ENCODE measurements at places on chromosomes 5 and 9.

DNA sequence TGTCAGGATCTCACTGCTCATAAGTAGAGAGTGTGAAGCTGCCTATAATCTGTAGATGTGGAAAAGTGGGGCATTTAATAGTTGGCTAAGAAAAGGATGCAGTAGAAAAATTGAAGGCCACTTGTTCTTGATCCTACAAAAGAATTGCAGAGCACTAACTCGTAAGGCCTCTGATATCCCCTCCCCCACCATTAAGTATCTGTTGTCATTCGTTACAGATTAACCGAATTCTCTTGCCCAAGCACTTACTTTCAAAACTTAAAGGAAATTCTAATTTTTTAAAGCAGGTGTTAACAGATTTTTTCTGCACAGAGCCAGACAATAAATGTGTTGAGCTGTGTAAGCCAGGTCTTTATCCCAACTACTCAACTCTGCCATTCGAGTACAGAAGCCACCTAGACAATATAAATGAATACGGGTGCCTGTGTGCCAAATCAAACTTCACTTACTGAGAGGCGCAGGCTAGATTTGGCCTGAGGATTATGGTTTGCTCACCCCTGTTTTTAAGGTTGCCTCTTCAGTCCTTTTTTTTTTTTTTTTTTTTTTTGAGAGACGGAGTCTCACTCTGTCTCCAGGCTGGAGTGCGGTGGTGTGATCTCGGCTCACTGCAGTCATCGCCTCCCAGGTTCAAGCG, 234.8 kb downstream of the RFK start:
- no peak for DNase-seq

GRCh38 chr5:104955479-104955878, 1392.9 kb upstream of the NUDT12 start:
- DNase-seq, result no peak

DNA sequence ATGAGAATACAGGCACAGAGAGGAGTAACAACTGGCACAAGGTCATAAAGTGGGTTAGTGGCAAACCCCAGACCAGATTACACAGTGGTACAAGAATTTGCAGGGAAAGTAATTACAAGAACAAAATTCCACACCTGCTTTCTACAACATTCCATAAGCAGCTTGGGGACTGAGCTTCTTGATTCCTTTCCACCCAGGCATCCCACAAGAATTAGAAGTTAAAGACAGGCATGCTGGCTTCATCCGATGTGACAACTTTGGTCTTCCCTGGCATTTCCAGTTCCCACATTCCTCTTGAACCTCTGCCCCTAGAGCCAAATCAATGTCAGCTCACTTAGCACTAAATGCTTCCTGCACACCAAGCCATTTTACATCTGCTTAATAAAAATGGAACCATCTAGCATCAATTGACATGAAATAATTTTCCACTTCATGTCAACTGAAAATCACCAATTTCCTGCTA, 435.8 kb upstream of the PAPPA start:
- DNase-seq, result no peak

GRCh38 chr9:118521261-118521660, 817.1 kb downstream of the TLR4 start:
- DNase-seq, result no peak

DNA sequence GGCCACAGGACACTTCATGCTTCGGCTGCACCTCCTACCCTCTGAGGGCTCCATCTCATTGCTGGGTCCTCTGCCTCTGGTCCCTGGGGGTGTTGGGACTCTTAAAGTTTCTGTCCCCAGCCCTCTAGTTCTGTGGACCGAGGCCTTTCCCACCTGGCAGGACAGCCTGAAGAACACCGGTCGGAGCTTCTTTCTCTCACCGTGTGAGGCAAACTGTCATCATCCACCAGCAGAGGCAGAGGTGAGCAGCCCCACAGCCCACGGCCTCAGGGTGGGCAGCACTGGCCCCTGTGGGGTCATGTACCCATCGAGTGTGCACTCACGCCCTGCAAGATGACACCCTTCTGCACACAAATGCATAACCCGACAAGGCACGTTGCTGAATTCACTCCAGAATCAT, 49.9 kb downstream of the IRX2 start:
- no peak for DNase-seq

DNA sequence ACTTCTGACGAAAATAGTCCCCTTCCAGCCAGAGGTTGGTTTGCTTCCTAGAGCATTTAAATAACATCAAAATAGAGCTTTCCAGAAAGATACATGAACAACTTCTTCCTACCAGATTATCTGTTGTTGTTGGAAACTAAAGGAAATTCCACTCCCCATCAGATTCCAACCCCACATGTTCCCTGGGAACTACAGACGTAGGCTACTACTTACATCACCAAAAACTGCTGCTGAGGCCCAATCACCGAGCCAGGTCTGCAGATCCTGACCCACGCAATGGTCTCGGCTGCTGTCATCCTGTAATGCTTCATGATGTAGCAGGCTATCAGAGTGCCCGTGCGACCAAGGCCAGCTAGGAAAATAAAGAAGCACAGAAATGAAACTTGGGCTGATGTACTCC, 73.4 kb downstream of the HABP4 start:
- DNase-seq, result no peak

DNA sequence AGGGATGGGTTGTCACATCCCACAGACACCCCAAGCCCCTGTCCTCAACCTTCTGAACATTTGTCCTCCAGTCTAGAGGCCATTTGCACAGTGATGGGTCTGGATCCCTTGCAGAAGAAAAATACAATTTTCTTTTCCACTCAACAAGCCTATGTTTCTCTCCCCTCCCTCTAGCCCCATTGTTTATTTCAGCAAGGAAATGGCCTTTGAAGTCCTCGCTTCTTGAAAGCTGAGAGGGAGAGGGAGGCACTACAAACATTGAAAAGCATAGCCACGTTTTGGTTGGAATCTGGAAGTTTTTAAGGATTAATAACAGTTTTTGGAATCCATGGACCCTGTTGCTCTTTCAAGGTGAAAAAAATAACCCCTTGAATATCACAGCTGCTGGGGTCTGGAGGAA, 24.0 kb upstream of the ARSI start:
- DNase-seq, result no peak

- no peak for DNase-seq
These were observed 65.3 kb downstream of the ADAMTSL1 start for GRCh38 chr9:18539203-18539693.

DNA sequence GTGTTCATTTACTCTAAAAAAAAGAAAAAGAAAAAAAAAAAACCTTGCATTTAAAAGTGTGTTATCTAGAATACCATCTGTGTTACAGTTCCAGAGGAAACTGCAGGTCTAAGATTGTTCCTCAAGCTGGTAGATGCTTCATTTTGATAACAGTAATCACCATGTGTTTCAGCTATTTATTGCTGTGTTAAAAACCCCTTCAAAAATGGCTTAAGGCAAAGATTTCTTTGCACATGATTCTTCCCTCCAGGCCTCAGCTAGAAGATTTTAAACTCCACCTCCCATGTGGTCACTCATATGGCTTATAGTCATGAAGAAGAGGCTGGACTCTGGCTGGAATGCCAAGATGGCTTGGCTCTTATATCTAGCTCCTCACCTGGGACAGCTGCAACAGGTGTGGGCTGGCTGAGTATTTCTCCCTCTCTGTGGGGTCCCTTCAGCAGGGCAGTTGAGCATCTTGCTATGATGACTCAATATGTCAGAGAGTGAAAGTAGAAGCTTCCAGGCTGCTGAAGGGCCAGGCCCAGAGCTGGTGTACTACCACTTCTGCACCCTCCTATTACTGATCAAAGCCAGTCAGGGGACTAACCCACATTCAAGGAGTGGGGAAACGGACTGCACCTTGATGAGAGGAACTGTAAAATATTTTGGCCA, 920.4 kb upstream of the DMAC1 start:
- no peak for DNase-seq

- no peak for DNase-seq
These were observed 117.8 kb downstream of the MAST4 start for GRCh38 chr5:66713998-66714397.

DNA sequence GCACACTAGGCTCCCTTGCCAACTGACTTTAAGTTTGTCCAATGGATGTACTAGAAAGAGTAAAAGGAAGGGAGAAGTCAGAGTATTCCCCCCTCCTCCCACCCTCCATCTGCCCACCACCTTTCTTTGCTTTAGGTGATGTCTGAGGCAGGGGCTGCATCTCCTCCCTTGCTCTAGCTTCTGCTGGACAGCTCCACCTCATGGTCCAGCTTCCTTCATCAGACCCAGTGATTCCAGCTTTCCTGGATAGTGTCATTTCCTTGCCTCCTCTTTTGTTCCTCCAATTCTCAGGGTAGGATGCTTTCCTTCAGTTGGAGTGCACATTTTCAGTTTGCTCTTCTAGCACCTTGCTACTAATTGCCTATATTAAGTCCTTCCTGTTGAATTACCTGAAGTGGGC, 67.4 kb downstream of the RAD23B start:
- no peak for DNase-seq

- no peak for DNase-seq
These were observed 32.1 kb downstream of the ADRB2 start for GRCh38 chr5:148858547-148858946.

- no peak for DNase-seq
These were observed 50.4 kb upstream of the PTGS1 start for GRCh38 chr9:122320413-122320881.

DNA sequence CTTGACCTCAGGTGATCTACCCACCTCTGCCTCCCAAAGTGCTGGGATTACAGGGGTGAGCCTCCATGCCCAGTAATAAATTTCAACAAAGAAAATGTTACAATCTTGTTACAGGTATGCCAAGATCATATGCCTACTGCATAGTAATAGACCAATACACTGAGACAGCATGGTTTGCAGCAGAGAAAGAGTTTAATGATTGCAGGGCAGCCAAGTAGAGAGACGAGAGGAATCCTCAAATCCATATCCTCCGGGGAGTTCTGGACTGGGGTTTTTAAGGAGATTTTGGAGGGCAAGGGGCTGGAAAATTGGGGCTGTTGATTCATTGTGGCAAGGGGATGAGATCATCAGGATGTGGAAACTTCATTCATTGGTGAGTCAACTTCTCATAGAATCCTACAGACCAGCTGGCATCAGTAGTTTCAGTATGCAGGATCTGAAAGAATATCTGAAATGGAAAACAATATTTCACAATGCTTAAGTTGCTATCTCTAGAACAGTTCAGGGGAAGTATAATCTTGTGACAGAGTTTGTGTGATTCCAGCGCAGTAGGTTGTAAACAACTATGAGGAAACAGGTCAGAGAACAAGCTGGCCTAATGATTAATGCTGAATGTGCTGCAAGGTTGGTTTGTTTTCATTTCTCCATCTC, 14.8 kb upstream of the TUT7 start:
- DNase-seq, result no peak

- no peak for DNase-seq
These were observed 11.3 kb upstream of the TMEM141 start for GRCh38 chr9:136779808-136780207.

DNA sequence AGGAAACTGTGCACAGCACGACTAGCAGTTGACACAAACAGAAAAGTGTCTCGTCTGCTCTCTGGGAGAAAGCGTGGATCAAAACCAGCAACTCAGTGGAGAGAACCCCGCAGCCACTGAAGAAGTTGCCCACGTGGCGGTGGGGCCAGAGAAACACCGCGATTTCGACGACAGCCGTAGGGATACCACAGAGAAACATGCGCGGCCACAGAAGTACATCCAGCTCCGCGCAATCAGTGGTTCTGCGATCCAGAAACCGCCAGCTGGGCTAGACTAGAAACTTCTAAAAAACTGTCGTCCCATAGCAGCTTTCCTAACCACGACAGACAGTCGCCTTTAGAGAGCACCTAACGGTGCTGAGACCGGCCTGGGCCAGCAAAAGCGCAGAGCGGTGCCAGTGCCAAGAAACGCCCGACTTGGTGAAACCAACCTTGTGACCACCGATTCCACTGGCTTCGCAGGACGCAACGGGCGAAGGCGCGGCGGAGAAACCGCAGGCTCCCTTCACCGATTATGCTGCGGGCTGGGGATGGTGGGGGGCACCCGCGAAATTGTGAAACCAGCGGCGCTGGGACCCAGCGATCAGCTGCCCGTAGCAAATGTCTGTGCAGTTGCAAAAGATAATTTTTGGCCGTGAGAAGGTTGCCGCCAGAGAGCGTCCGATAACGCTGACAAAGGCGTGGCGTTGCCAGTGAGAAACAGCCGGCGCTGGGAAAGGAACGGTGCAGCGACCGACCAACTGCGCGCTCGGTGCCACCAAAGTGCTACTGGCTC, 2.7 kb upstream of the ANXA2R start:
- peak; percentile 49 for DNase-seq

GRCh38 chr9:124242331-124243194, 15.2 kb upstream of the NEK6 start:
- DNase-seq, result no peak

- peak; percentile 39 for DNase-seq
These were observed 315.5 kb upstream of the C9orf72 start for GRCh38 chr9:27888661-27889295.

DNA sequence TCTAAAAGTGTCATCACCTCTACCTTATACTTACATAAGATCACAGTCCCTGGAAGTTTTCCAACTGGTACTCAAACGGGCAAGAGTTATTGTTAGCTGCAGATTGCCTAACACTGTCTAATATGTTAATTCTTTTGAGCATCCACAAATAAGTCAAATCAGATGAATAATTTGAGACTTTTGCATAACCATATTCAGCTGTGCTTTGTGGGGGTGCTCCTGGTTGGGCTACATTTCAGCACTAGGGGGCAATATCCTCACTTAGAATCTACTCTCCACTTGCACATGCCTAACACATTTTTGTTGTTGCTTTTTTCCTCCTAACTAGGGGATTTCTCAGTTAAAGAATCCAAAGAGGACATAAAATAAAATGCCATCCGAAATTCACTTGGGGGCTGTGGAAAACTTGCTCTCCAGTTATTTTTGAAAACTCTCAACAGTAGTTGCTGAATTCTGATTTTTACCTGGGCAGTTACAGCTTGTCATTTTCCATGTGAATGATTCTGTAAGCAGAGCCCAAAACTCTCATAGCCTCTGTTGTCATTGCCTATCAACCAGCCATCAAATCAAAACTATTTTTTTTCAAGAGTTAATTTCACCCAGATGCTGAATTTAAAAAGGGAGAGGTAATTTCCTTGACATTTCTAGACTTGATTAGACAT, 71.5 kb downstream of the TRIM36 start:
- DNase-seq, result peak; percentile 69

- no peak for DNase-seq
These were observed 111.7 kb downstream of the ESM1 start for GRCh38 chr5:54873691-54874090.

DNA sequence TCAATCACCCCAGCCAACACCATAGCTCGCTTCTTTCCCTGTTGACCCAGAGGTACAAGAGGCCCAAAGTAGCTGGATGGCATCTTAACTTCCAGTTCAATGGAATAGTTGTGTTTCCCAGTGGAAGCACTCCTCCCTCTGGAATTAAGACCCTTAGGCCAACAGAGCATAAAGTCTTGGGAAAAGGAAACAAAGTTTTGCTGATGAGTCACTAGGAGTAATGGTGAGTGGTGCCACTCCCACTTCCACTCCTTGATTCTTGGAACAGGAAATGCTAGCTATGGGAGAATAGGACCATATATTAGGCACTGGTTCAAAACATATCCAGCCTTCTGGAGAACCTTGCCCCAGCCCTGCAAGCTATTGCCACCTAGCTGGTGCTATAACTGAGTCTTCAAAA, 44.7 kb upstream of the LMX1B start:
- DNase-seq, result no peak
